ENCODE measurements at places on chromosomes 5 and 9.

GRCh38 chr9:73067074-73067473, 84.6 kb upstream of the ANXA1 start:
- no peak for DNase-seq
- H3K4me1 ChIP-seq = no peaks in the 10 kb centered on the region
- no peaks in the 10 kb centered on the region for H3K27me3 ChIP-seq
- H3K4me3 ChIP-seq = no peak overlapping the region
- no peak overlapping the region for H3K27ac ChIP-seq
- no peaks in the 10 kb centered on the region for H3K36me3 ChIP-seq

GRCh38 chr9:84991514-84991870, 322.0 kb downstream of the NTRK2 start:
- no peak overlapping the region for H3K27ac ChIP-seq
- H3K27me3 ChIP-seq = no peaks in the 10 kb centered on the region
- H3K4me1 ChIP-seq = no peaks in the 10 kb centered on the region
- no peak overlapping the region for H3K4me3 ChIP-seq
- H3K36me3 ChIP-seq = no peaks in the 10 kb centered on the region
- DNase-seq = no peak

- DNase-seq = no peak
- H3K4me1 ChIP-seq = no peaks in the 10 kb centered on the region
- no peaks in the 10 kb centered on the region for H3K27me3 ChIP-seq
- no peak overlapping the region for H3K4me3 ChIP-seq
- no peak overlapping the region for H3K27ac ChIP-seq
Measured at GRCh38 chr5:31611002-31611401, 27.9 kb upstream of the PDZD2 start.

GRCh38 chr9:130020618-130021017, 22.4 kb downstream of the FNBP1 start:
- peaks cover 5% of the 10 kb centered on the region for H3K4me1 ChIP-seq
- H3K27me3 ChIP-seq = no peaks in the 10 kb centered on the region
- no peak for DNase-seq
- no peak overlapping the region for H3K27ac ChIP-seq
- H3K36me3 ChIP-seq = no peaks in the 10 kb centered on the region

- DNase-seq = no peak
- H3K27ac ChIP-seq = no peak overlapping the region
- no peaks in the 10 kb centered on the region for H3K27me3 ChIP-seq
- no peaks in the 10 kb centered on the region for H3K36me3 ChIP-seq
- no peak overlapping the region for H3K4me3 ChIP-seq
- H3K4me1 ChIP-seq = no peaks in the 10 kb centered on the region
Measured at GRCh38 chr9:122314165-122314564, 49.5 kb downstream of the MRRF start.

DNA sequence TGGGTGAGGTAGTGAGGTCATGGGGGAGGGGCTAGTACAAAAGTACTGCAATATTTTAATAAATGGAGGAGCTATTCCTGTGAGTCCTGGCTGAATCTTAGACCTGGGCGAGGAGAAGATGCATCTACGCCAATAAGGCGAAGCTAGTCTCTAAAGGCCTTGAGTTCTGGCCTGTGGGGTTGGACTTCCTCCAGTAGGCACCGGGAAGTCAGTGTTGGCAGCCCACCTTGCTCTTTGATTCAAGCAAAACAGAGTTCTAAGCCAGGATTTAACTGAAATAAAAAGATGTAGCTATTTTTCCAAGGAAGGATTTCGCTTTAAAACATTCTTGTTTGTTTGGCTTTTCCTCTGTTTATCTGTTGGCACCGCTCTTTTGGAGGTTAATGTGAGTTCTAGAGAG, 244.6 kb downstream of the KIF4B start:
- no peaks in the 10 kb centered on the region for H3K27me3 ChIP-seq
- H3K4me3 ChIP-seq = no peak overlapping the region
- DNase-seq = peak; percentile 57
- H3K36me3 ChIP-seq = no peaks in the 10 kb centered on the region

DNA sequence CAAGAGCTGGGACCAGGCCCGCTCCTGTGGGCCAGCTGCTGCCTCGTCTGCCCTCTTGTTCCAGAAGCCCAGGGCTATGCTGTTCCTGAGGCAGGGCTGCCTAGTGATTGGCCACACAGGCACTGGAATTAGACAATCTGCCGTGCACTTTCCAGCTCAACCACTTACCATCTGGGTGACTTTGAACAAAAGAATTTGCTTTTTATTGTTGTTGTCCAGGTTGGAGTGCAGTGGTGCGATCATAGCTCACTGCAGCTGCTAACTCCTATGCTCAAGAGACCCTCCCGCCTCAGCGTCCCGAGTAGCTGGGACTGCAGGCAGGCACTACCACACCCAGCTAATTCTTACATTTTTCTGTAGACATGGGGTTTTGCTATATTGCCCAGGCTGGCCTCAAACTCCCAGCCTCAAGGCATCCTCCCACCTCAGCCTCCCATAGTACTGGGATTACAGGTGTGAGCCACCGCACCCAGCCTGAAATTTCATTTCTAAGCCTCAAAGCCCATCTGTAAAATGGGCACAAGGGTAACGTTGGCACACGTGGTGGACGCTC, 1.2 kb upstream of the NEK6 start:
- H3K27ac ChIP-seq = no peak overlapping the region
- DNase-seq = no peak
- no peaks in the 10 kb centered on the region for H3K36me3 ChIP-seq
- no peaks in the 10 kb centered on the region for H3K27me3 ChIP-seq

GRCh38 chr9:127930231-127931091, at the start of gene PIP5KL1:
TSS of gene PIP5KL1 (minus strand) at chr9:127930777. CDS start at chr9:127930752, 25 bp downstream.
- H3K27ac ChIP-seq = no peak within 1 kb of the TSS
- H3K4me1 ChIP-seq = peaks cover 24% of the 10 kb centered on the region
- peak; percentile 88 for DNase-seq
- H3K4me3 ChIP-seq = peak within 1 kb of the TSS; percentile 57

- H3K27ac ChIP-seq = no peak overlapping the region
- peak; percentile 17 for DNase-seq
- no peaks in the 10 kb centered on the region for H3K36me3 ChIP-seq
- no peaks in the 10 kb centered on the region for H3K27me3 ChIP-seq
- H3K4me3 ChIP-seq = no peak overlapping the region
- H3K4me1 ChIP-seq = no peaks in the 10 kb centered on the region
Measured at GRCh38 chr9:74645007-74645639, 148.0 kb downstream of the RORB start.

- H3K4me1 ChIP-seq = no peaks in the 10 kb centered on the region
- H3K27ac ChIP-seq = no peak overlapping the region
- H3K27me3 ChIP-seq = no peaks in the 10 kb centered on the region
- DNase-seq = peak; percentile 76
Measured at GRCh38 chr9:21813575-21814473, 11.4 kb downstream of the MTAP start.

- no peaks in the 10 kb centered on the region for H3K4me1 ChIP-seq
- H3K4me3 ChIP-seq = no peak overlapping the region
- no peaks in the 10 kb centered on the region for H3K27me3 ChIP-seq
- no peak for DNase-seq
- no peak overlapping the region for H3K27ac ChIP-seq
Measured at GRCh38 chr5:158843305-158843704, 256.4 kb downstream of the EBF1 start.

DNA sequence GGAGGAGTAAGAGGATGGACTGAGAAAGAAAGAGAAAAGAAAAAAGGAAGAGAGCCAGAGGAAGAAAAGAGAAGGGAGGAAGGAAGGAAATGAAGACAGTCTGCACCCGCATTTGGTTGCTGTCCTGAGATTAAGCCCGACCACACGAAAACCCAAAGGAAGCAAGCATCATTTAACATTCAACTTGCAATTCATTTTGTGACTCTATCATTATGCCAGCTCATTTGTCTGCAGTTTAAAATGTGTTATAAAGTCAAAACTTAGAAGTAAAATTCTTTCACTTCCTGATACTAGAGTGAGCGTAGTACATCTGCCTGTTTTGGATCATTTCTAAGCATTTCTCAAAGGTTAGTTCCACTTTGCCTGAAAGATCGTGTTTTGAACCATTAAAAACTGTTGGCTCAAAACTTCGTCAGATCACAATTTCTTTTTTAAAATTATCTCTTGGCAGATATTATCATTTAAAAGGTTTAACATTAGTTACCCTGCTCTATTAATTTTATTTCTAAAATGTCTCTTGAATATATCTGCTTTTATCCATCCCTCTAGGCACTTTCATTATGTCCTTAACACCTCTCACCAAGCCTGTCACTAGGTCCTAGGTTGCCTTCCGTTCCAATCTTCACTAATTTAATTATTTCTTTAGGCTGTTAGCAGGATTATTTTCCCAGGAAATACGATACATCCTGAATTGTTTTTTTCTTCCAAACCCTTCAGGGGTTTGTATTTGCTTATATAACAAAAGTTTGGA, 240.9 kb downstream of the TLE4 start:
- H3K36me3 ChIP-seq = no peaks in the 10 kb centered on the region
- H3K27ac ChIP-seq = no peak overlapping the region
- DNase-seq = no peak
- H3K4me3 ChIP-seq = no peak overlapping the region
- no peaks in the 10 kb centered on the region for H3K27me3 ChIP-seq
- H3K4me1 ChIP-seq = no peaks in the 10 kb centered on the region

GRCh38 chr5:124342986-124343385, 403.5 kb downstream of the ZNF608 start:
- H3K27ac ChIP-seq = no peak overlapping the region
- no peak for DNase-seq
- no peaks in the 10 kb centered on the region for H3K36me3 ChIP-seq
- H3K4me3 ChIP-seq = no peak overlapping the region
- no peaks in the 10 kb centered on the region for H3K27me3 ChIP-seq

- H3K4me3 ChIP-seq = no peak overlapping the region
- DNase-seq = no peak
- no peaks in the 10 kb centered on the region for H3K27me3 ChIP-seq
- no peak overlapping the region for H3K27ac ChIP-seq
- no peaks in the 10 kb centered on the region for H3K4me1 ChIP-seq
- H3K36me3 ChIP-seq = no peaks in the 10 kb centered on the region
Measured at GRCh38 chr5:113989278-113989912, 372.5 kb upstream of the KCNN2 start.

GRCh38 chr9:112831969-112832368, 58.7 kb downstream of the SLC46A2 start:
- no peaks in the 10 kb centered on the region for H3K4me1 ChIP-seq
- no peak overlapping the region for H3K4me3 ChIP-seq
- H3K27me3 ChIP-seq = no peaks in the 10 kb centered on the region

All from testis (tissue), 5 donors.